ENCODE measurements at places on chromosomes 13 and 19.

DNA sequence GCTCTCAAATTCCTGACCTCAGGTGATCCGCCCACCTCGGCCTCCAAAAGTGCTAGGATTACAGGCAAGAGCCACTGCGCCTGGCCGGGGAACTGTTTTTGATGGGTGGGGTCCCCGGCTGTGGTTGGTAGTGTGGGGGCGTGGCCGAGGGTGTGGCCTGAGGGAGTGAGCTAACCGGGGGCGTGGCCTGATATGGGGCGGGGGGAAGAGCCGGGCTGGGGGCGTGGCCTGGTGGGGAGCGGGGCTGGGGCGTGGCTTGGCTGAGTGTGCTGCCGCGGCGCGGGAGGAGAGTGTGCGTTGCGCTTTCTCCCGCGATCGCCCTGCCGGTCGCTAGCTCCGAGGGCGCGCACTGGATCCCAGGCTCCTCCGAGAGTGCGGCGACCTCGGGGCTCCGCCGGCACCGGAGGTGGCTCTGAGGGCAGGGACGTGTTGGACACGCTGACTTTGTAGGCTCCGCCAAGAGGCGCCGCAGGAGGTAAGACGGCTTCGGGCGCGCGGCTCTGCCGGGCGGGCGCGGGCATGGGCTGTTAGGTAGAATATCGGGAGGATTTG lies at the start of gene SPATA13:
Gene SPATA13, plus strand, starts transcription at position 263 of the 552 bp plus-strand sequence. CDS start 62,210 bp downstream, outside the sequence.
- DNase-seq = peak; percentile 40

GRCh38 chr19:30173593-30174356 lies 198.4 kb upstream of the ZNF536 start:
- DNase-seq = no peak

DNA sequence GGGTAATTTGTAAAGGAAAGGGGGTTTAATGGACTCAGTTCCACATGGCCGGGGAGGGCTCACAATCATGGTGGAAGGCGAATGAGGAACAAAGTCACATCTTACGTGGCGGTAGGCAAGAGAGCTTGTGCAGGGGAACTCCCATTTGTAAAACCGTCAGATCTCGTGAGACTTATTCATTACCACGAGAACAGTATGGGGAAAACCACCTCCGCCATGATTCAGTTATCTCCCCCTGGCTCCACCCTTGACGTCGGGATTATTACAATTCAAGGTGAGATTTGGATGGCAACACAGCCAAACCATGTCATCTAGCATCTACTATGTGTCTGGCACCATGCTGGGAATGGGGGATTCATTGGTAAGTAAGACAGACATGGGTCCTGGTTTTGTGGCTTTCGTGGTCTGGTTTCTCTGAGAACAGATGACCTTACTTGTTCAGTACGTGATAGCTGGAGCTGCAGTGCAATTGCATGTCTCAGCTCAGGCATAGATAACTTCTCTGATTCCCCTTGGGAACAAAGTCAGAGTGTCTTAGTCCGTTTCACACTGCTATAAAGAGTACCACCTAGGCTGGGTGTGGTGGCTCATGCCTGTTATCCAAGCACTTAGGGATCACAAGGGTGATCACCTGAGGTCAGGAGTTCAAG lies 8.3 kb downstream of the ZNF554 start:
- DNase-seq = no peak

DNA sequence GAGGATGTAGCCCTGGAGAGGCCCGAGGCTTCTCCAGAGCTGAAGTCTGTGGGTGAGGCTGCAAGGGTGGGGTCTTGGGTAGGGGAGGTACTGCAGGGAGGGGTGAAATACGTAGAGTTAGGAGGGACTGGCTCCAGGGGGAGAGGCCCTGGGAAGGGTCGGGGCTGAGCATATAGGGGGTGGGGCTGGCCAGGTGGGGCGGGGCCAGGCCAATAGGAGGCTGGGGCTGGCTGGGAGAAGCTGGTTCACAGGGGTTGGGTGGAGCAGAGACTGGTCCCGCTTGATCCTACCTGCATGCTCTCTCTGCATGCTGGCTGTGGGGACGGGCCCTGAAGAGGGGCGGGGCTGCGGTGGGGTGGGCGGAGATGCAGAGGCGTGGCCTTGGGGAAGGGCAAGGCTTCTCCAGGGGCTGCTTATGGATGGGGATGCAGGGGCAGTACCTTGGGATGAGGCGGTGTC lies 51.9 kb downstream of the CELF5 start:
- no peak for DNase-seq

- DNase-seq = no peak
Measured at GRCh38 chr19:55443045-55443823, at the start of gene SHISA7. Gene SHISA7 (minus strand): TSS chr19:55443300. CDS start chr19:55442863, 437 bp downstream.

DNA sequence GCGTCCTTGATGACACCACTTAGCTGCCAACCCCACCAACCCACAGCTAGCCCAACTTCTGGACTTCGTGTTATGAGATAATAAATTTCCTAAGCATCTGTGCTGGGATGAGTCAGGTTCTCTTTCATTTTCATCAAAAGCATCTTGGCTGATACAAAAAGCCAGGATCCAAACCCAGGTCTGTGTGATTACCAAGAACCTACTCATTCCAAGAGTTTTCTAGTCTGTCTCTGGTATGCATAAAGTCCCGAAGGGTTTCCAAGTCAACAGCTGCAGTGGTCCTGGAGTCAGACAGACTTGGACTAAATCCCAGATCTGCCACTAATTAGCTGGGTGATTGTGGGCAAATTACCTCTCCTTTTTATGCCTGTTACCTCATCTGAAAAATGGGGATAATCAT lies 55.5 kb upstream of the SERP2 start:
- no peak for DNase-seq

- DNase-seq = no peak
Measured at GRCh38 chr13:30802501-30802900, 67.2 kb downstream of the ALOX5AP start.

GRCh38 chr19:57934820-57935665 lies at the start of gene ZNF418:
Gene ZNF418 (minus strand): TSS chr19:57935402. CDS start chr19:57933822, 1,580 bp downstream.
- DNase-seq = no peak

- DNase-seq = no peak
Measured at GRCh38 chr13:86882835-86883234, 788.3 kb upstream of the SLITRK5 start.

DNA sequence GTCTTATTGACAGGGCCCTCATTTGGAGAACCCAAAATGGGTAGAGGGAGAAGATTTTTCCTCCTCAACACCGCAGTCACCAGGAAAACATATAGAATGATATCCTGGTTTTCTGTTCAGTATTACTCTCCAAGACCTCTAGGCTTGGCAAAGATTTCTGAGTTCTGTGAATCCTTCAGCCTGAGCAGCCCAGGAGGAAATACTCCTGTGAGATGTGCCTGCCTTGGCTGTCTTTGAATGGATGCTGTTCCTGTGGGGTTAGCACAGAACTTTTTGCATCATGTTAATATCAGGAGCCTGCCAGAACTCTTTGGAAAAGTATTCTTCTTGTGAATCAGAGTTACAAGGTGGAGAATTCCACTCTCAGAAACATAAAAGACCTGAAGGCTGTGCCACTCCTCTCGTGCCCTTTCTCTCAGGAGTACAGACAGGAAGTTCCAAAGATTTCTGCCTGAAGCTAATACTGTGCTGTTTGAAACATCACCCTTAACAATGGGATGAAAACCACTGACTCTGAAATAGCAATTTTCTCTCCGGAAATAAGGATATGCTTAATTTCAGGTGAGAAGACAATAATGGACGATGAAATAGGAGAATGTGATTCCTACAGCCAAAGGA lies 520.1 kb upstream of the NBEA start:
- no peak for DNase-seq

DNA sequence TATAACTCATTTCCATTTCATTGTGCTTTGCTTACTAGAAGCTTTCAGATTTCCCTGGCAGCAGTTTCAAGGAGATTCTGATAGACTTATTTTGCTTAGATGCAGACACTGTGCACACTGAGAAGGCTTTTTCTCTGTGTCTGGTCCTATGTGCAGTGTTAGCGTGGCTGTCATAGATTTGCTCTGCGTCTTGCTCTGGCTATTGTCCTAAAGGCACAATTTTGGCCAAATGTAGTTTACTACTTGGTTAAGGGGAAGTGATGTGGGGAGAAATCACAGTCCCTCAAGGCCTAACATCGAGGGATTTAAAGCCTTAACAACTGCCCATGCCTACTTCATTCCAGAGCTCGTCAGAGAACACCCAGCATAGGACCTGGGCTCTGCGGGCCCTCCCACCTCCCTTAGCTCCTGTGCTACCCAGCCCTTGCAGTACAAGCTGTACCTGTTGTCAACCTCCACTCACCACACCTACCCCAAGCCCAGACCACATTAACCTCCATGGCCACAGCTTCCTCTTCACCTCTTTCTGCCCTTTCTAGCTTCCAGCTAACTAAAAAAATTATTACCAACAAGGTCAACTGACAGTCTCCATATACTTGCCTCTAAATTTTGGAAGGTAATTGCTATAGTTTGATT lies 38.9 kb upstream of the KATNAL1 start:
- DNase-seq = no peak

DNA sequence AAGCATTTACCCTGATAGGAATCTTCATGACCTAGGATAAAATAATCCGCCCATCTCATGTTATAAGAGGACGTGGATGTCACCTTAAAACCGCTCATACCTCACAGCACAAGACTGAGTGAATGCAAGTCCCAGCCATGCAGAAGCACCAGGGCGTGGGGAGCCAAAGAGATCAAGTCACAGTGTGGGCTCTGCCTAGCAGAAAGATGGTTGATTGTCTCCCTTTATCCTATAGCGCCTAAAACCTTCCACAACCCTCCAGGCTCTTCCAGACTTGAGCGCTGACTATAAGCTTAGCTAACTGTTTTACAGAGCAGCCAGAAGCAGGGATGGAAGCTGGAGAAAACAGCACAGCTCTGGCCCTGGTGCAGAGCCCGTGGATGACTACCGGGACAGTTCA lies 6.8 kb upstream of the ANKRD10 start:
- no peak for DNase-seq

DNA sequence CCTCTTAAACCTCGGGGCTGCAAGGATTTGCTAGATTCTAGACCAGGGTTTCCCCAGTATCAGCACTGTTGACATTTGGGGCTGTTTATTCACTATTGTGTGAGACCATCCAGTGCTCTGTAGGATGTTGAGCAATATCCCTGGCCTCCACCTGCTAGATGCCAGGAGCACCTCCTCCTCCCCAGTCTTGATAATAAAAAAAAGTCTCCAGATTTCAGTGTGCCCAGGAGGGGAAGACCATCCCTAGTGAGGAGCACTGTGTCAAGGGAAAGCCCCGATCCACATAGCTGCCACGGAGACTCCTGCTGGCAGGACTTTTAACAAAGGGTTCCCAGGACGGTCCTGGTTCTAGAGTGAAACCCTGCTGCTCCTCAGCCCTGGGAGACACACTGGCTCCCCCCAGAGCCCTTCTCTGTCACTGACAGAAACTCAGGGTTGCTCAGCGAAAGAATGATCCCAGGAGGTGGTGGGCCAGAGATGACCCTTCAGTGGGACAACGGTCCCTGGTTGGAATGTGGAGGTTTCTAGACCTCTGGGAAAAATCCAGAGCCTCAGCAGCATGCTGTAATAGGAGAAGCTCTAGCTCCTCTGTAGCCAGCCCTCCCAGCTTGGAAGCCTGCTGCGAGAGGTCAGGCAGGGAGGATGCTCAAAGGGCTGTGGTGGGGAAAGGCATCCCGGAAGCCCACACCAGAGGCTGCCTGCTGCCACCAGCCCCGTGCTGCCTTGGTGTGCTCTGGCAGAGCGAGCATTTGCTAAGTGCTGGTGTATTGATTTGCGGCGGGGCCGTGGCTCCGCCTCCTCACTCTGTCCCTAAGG lies 20.3 kb downstream of the LYL1 start:
- no peak for DNase-seq

GRCh38 chr13:112764864-112765561 lies 75.2 kb downstream of the ATP11A start:
- DNase-seq = no peak

Measured in NCI-H1417 treated with DMSO at 0.1 percent for 48 hours (cell line).